ENCODE measurements at places on chromosomes 7 and 10.

DNA sequence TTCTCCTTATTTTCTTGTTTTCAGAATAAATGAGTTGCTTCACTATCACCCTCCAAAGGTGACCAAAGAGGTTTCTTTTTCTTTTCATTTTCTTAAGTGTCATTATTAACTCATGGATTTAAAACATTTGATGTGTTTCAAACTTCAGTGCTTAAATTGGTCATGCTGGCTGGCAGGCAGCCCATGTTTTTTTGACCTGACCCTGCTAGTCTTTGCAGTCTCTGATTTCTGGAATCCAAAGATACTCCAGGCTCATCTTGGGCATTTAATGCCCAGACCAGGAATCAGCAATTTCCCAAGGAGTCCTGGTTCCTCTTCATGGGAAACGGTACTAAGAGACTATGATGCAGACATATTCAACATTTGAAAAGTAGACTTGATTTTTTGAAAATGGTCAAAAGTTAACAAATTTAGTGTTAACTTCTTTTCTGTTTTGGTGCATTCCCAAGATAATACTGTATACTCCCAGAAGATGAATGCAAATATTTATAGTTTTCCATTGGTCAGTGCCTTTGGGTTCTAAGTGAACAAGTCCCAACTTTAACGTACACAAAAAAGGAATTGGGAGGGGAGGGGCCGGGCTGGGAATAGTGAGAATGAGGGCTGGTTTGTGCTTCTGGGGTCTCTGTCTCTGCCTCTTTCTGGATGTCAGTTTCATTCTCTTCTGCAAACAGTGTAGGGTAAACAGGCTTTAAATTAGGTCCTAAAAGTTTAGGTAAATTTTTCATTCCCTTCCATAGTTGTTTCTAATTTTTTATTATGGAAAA, 19.8 kb downstream of the NUB1 start:
- no peak for DNase-seq

- DNase-seq = no peak
Observed at GRCh38 chr7:138276891-138277290, 183.2 kb upstream of the TRIM24 start.

DNA sequence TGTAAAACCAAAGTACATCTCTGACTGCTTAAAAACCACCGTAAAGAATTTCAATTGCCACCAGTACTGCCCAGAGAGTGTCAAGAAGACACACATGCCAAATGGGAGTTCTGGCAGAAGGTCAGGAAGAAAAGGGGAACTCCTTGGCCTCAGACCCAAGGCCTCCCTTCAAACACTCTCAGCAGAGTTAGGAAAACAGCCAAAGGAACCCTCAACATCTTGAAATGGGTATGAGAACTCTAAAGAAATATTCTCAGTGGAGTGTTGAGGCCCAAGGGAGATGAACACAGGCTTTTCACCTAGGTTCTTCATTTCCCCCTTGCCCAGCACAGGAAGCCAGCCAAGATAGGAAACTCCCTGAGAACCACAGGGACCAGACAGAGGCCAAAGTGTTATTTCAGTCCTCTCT, 96.1 kb upstream of the ASAH2 start:
- no peak for DNase-seq

DNA sequence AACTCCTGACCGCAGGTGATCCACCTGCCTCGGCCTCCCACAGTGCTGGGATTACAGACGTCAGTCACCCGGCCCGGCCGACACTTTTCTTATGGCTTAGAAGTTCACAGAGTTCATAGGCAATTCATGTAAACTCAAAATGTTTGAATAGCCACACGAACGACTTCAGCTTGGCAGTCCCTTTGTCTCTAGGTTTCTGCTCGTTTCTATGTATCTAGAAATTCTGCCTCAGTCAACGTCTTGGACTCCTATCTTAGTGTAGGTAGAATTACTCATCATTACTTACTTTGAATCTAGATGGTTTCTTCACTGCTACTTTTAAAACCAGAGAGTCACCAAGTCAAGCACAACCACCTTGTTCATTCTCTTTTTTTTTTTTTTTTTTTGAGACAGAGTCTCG, 23.7 kb downstream of the ARL4A start:
- no peak for DNase-seq

DNA sequence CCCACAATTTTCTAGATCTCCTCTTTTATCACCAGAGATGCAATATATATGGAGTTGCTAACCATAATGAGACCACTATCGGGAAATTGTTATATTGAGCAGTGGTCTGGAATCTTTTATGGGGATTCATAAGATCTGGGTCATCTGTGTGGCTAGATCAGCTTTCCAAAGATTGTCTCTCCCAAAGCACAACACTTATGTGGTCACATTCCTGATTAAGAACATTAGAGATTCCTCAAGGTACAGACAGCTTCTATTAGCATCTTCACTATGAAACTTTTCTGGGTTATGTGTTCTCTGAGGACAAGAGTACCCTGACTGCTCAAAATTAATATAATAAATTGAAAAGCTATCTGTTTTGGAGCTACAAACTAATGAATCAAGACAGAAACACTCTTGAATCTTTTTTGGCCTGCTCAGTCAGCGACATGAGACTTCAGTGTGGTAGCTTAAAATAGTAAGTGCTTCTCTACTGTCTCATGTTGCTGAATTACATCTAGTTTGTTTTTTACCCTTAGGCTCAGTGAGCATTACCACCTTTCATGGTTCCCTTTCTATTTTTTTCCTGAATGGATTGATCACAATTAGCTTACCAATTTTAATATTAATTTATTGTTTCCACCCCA, 42.6 kb upstream of the STRIP2 start:
- no peak for DNase-seq

Data from hematopoietic multipotent progenitor cell treated with erythropoietin and hydrocortisone succinate and interleukin-3 and kit ligand, for 17 days (in vitro differentiated cells).